ENCODE measurements at places on chromosomes 16 and 17. TPM values are rescaled to one million over a fixed set of nuclear protein-coding genes. Genes with fewer than 3 reads are reported as not detected.

The SLC16A6 gene
- total RNA-seq: 0.09 TPM

The CCL14 gene
- total RNA-seq: not detected

The CDH3 gene
- 0.16 TPM for total RNA-seq

The MRPL10 gene
- 18.0 TPM for total RNA-seq

The SPAG9 gene
- 121 TPM for total RNA-seq

The ZNF597 gene
- 1.3 TPM for total RNA-seq

The VASN gene
- total RNA-seq: 98.9 TPM

The METRNL gene
- 211 TPM for total RNA-seq

The ATP2C2 gene
- not detected for total RNA-seq

The PRR35 gene
- not detected for total RNA-seq

The SLC2A4 gene
- total RNA-seq: 0.16 TPM

The EMP2 gene
- total RNA-seq: 19.1 TPM

The KRT40 gene
- total RNA-seq: not detected

The BCO1 gene
- under 0.01 TPM for total RNA-seq

The CD300LB gene
- not detected for total RNA-seq

The TP53TG3 gene
- not detected for total RNA-seq

The KRT38 gene
- total RNA-seq: not detected

The KCNJ12 gene
- 0.32 TPM for total RNA-seq

The KRTAP3-2 gene
- not detected for total RNA-seq

The BTBD17 gene
- not detected for total RNA-seq

The KRT39 gene
- 0.17 TPM for total RNA-seq

The SCARF1 gene
- 0.86 TPM for total RNA-seq

The PYY gene
- not detected for total RNA-seq

The KRTAP9-4 gene
- not detected for total RNA-seq

The ZACN gene
- total RNA-seq: under 0.01 TPM

The TMEM100 gene
- total RNA-seq: 2.8 TPM

The TSPOAP1 gene
- 1.1 TPM for total RNA-seq

The ZP2 gene
- total RNA-seq: not detected

The MAP2K4 gene
- total RNA-seq: 17.2 TPM

The SPIRE2 gene
- total RNA-seq: 1.6 TPM
